ENCODE measurements at places on chromosomes 5 and 9.

- no peak for DNase-seq
Observed at GRCh38 chr5:148882332-148882731, 55.9 kb downstream of the ADRB2 start.

GRCh38 chr9:93967020-93967803 is 12.1 kb upstream of the BARX1 start:
- DNase-seq, result no peak

- DNase-seq, result no peak
Observed at GRCh38 chr5:134053840-134054338, 49.1 kb upstream of the VDAC1 start.

DNA sequence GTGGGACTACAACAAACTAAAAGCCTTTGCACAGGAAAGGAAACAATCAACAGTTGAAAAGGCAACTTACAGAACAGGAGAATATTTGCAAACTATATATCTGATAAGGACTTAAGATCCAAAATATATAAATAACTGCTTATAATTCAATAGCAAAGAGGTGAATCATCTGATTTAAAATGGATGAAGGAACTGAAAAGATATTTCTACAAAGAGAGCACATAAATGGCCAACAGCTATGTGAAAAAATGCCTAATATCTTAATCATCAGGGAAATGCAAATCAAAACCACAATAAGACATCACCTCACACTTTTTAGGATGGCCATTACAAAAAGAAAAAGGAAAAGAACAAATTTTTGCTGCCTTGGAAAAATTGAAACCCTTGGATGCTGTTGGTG is 100.4 kb downstream of the LURAP1L start:
- no peak for DNase-seq

DNA sequence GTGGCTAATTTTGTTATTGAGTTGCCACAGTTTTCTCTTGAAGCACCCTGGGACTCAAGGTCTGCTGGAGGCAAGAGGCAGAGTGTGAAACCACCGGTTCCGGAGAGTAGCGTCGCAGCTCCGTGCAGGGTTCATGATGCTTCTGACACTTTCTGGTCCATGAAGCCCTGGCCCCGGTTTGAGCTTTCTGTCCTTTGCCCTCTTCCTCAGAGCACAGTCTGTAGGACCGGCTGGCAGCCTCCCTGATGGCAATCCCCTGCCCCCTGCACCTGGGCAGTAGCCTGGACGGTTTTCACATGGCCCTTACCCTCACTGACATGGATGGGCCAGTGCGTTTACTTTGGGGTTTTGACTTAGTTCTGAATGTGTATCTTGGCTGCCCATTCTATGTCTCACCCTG is 111.9 kb downstream of the PJA2 start:
- no peak for DNase-seq
